ENCODE measurements at places on chromosomes 1 and 21.
A peak's percentile ranks its signal among the peaks of the same experiment; 100 is the strongest.

- DNase-seq, result no peak
Observed at GRCh38 chr1:100350787-100351094, 1.6 kb upstream of the CDC14A start.

DNA sequence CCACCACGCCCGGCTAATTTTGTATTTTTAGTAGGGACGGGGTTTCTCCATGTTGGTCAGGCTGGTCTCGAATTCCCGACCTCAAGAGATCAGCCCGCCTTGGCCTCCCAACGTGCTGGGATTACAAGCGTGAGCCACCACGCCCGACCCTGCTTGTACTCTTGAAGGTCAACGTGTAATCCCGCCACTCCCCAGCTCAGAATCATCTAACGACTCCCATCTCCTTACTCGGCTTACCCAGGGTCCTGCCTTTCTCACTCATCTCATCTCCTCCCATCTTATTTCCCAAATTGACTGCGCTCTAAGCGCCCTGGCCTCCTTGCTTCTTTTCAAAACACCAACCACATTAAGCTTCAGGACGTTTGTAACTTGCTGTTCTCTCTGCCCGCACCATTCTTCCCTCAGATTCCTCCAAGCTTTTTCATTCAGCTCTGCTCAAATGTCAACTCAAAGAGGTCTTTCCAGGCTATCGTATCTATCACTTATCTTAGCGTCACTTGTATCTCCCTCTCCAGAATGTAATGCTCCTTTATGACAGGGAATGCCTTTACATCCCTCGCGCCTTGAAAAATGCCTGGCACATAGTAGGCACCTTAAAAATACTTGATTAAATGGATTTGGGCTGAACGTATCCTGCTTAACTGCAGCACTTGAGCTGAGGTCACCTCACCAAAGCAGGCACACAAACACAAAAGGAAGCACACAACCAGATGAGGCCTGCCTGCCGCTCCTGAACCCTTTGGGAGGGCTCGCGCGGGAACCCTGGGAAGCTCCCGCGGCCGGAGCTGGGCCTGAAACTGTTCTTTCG lies 1.4 kb upstream of the USP1 start:
- DNase-seq, result peak; percentile 11

GRCh38 chr1:204763773-204764427 lies 78.4 kb upstream of the LRRN2 start:
- DNase-seq, result peak; percentile 36

- DNase-seq, result no peak
Observed at GRCh38 chr1:31444725-31445448, 31.9 kb downstream of the SERINC2 start.

DNA sequence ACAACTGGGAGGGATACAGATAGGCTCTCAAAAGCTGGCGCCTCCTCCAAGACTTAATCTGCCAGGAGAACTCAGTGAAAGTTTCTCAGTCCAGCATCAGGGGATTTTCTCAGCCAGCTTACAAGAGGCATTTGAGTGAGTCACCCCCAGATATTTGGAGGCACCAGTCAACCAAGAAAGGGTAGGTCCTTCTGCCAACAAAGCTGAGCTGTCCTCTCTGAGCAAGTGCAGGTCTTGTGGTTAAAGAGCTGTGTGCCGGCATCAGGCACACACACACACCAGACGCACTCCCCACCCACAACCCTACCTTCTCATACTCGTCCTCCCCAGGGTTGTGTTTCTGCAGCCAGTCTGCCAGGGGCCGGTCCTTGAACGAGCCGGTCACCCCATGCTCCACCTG lies 27.0 kb upstream of the PPP1R15B start:
- no peak for DNase-seq

Data from stimulated activated CD4-positive, alpha-beta T cell treated with anti-CD3 and anti-CD28 coated beads, Interleukin-1b, Interleukin-23, amount 100 ng/mL, for 24 hours (primary cell).